ENCODE measurements at places on chromosomes 1 and 21.

- no peak for DNase-seq
Observed at GRCh38 chr1:15177710-15178166, 24.2 kb downstream of the TMEM51 start.

- no peak for DNase-seq
Observed at GRCh38 chr1:109425391-109426280, 612 bp downstream of the PSMA5 start.

DNA sequence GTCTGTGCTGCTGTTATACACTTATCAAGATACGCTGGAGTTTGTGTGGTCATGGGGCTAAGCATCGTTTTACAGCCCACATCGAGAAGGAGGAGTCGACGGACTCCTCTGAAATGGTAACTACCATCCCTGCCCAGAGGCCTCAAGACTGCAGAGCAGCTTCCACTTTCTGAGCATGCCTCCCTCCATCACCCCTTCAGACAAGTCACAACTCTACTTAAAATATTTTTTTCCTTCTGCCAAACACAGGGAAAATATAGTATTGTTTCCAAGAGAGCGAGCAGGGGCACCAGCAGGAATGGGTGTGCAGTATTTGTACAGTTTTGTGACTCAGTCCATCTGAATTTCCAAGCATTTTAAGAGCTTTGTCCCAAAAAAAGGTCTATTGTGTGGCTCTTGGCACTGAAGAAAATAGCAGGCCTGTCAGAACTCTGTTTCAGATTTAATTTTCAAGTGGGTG lies 14.1 kb downstream of the EVA1C start:
- DNase-seq: no peak

GRCh38 chr1:1622010-1622787 lies 6.9 kb downstream of the MIB2 start:
- no peak for DNase-seq

- no peak for DNase-seq
Observed at GRCh38 chr1:199914546-199914945, 113.0 kb upstream of the NR5A2 start.

GRCh38 chr21:38243732-38244406 lies 12.9 kb upstream of the KCNJ15 start:
- no peak for DNase-seq

DNA sequence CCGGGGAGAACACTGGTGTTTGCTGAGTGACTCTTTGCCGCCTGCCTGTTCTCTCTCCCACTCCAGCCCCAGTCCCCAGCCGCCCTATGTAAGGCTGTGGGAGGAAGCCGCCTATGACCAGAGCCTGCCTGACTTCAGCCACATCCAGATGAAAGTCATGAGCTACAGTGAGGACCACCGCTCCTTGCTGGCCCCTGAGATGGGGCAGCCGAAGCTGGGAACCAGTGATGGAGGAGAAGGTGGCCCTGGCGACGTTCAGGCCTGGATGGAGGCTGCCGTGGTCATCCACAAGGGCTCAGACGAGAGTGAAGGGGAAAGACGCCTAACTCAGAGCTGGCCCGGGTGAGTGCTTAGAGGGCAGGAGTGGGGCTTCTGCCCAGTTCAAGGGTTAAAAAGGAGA lies 8.2 kb downstream of the BSND start:
- no peak for DNase-seq

DNA sequence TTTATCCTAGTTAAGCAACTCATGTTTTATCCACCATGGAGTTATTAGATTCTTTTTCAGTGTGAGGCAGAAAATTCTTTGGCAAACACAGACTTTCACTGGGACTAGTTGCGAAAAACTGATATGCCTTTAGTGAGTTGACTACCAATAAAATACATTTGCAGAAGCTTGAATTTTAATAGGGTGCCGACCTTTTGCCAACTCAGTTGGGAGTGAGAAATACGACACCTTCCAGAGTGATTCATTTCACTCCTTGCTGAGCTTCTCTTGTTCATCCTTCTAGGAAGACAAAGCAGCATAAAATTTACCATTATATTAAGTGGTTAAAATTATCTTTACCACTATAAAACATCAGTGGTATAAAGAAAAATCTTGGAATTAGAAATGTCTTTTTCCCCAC lies 1.2 kb upstream of the KRTAP23-1 start:
- no peak for DNase-seq

DNA sequence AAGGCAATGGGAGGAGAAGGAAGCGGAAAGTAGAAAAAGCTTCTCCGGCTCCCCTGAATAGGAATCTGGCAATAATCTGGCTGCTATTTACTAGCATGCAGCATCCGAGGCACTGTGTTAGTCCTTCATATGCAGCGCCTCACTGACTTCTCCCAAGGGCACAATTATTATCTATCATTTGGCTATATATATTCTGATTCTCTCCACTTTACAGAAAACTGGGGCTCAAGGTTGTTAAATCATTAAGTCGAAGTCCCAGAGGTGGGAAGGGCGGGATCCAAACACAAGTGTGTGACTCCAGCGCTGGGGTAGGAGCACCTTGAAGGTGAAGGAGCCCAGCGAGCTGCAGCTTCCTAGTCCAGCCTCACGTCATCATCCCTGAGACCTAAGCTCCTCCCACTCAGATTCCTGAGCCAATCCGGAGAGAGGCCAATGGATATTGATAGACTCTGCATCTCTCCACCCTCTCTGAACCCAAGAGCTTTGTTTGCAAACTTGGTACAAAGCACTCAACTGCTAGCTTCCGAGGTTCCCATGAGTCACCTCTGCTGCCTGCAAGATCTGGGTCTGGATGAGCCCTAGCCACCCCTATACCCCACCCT lies 16.6 kb upstream of the EYA3 start:
- no peak for DNase-seq

- DNase-seq: no peak
Observed at GRCh38 chr1:106962591-106962990, 93.9 kb upstream of the PRMT6 start.

DNA sequence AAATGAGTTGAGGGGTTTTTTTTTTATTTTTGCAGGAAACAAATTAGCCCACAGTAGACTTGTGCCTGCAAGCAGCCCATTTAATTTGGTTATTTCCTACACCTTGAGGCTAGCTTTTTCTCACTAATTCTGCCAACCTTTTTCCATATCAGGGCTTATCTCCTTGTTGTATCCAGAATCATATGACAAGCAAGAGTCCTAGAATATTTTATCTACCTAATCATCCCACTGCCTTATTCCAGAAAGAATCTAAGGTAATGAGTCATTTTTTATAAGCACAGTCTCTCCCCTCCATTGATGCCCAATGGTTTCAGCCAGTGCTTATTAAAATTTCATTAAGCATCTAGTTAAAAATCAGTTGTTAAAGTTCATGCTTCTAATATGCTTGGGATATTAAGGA lies 324.1 kb downstream of the BARHL2 start:
- no peak for DNase-seq

DNA sequence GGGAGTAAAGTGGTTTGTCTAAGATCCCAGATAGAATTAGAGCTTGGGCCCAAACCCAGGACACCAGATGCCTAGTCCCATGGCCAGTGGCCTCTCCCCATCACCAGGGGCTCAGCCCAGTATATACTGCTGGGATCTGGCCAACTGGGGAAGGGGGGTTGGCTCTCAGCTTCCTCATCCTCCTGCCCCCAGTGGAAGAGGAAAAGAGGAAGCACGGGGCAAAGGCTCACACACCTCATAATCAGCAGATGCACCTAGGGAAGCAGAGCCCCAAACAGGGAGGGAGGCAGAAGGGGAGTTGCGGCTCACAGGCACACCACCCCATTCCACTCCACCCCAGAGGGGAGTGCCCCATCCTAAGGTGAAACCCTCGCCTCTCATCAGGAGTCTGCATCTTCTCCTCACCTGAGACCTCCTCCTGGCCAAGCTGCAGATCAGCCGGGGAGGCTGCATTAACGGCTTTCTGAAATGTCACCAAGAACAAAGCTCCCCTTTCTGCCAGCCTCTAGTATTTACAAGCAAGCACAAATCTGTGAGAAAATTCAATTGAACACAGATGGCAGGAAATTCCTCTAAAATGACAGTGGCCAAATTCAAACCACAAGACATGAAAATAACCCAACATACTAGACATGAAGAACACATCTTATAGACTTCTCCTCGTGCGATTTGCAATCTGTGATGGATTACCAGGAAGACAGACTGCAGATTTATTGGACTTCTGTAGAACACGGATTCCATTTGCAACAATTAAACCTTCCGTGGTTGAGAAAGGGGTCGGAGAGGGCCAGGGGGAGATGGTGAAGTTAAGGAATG lies 82.8 kb downstream of the GLIS1 start:
- no peak for DNase-seq

DNA sequence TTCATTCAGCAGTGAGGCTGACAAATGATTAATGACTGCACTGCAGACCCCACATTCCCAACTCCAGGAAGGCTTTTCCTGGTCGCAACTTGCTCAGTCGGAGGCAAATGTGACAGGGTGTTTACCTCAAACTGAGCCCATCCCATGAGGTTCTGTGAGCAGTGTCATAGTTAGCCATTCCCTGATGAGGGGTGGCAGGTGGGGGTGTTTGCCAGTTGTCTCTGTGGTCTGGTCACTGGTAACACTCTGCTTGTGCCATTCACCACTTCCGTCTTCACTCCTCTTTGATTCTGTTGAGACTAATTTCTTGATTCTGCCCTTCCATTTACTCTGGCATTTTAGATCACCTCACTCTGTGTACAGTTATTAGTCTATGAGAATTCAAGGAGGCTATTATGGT lies 73.5 kb downstream of the NOS1AP start:
- DNase-seq: no peak

GRCh38 chr21:41831866-41832595 lies 47.1 kb downstream of the PRDM15 start:
- DNase-seq: no peak

GRCh38 chr1:27981145-27981544 lies 21.4 kb downstream of the XKR8 start:
- DNase-seq: no peak

GRCh38 chr1:19529664-19530063 lies 44.3 kb upstream of the CAPZB start:
- DNase-seq: no peak

DNA sequence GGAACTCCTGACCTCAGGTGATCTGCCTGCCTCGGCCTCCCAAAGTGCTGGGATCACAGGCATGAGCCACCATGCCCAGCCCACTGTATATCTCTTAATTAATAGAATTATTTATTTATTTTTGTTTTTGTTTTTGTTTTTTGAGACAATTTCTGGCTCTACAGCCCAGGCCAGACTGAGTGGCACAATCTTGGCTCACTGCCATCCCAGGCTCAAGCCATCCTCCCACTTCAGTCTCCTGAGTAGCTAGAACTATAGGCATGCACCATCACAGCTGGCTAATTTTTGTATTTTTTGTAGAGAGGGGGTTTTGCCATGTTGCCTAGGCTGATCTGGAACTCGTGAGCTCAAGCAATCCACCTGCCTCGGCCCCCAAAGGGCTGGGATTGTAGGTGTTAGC lies 15.7 kb upstream of the WDTC1 start:
- no peak for DNase-seq

GRCh38 chr1:6234502-6235295 lies 1.1 kb downstream of the ICMT start:
- no peak for DNase-seq

DNA sequence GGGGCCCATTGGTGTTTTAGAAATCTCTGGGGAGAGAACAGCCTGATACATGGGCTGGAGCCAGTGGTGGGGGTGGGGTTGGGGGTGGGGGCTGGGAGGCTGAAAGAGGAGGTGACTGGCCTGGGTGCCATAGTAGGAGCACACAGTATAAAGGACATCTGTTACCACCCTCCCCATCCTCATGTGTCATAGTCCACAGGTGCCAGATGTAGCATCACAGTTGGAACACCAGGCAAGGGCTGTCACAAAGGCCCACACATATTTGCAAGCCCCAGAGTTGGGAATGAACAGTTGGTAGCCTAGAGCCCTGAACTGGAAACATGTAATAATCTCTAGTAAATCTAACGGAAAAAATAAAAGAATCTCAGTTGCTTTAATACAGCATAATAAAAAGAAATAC lies 55.1 kb upstream of the CR2 start:
- DNase-seq: no peak

DNA sequence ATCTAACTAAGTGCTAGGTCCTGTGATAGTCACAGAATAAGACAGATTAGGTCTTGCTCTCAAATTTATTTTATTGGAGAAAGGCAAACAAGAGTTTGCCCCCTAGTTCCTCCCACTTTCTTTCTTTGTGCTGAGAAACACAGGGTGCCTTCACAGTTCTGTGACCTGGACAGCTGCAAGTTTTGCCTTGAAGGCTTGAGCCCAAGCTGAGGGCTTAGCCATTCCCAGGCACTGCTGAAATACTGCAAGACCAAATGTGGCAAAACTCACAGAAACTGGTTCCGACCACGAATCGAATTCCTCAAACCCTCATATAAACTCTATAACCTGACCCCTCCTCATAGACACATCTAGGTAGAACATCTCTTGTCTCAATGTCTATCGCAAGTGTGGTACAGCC lies 227.9 kb downstream of the RERE start:
- DNase-seq: no peak

GRCh38 chr1:3474421-3474820 lies 20.0 kb downstream of the ARHGEF16 start:
- no peak for DNase-seq

GRCh38 chr1:231860221-231861088 lies 233.9 kb downstream of the DISC1 start:
- no peak for DNase-seq

DNA sequence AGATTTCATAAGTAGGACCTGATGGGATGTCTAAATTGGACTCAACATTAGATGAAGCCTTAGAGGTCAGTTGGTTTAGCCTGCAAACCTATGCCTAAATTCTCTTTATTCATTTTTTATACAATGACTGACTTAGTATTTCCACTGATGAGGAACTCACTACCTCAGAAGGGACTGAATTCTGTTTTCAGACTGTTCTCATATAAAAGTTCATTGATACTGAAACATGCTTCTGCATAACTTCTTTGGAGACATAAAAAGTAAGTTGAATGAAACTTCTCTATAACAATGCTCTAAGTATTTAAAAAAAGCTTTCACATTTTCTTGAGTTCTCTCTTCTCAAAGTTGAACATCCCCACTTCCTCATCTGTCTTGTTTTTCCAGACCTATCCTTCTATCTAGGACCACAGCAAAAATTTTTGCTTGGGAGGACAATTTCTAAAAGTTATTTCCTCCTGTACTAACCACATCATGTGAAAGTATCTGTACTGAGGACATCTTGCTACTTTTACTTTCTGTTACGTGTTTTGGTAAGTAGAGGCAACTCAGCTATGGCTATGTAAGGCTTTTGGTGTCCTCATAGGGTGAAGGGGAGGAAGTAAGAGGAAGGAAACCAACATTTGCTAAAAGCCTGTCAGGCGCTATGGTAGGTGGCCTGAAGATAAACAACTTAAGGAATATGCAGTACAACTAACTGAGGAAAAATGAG lies 64.1 kb downstream of the USP24 start:
- no peak for DNase-seq

- DNase-seq: no peak
Observed at GRCh38 chr1:172431721-172432192, 11.3 kb downstream of the C1orf105 start.
